Activated T-helper 1 cell treated with anti-CD3 and anti-CD28 coated beads, Interleukin-2, amount 50 U/mL, for 16 hours (primary cell): ENCODE measurements at places on chromosomes 7 and 10.

DNA sequence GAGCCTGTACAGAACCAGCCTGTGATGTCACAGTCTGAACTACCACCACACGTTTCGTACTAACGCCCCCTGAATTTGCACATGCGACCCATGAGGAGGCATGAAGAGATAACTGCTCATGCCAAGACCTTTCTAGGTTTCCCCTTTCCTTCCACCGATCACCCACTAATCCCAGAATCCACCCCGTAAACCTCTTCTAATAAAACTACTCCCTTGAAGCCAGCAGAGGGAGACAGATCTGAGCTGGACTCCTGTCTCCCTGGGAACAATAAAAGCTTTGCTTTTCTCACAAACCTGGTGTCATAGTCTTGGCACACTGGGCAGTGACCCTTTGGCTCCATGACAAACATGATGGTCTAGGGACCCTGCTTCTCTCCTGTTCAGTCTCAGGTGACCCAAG, 144.5 kb downstream of the FRMD4A start:
- no peak for DNase-seq

GRCh38 chr10:12196531-12197211, 683 bp downstream of the CDC123 start:
- no peak for DNase-seq

DNA sequence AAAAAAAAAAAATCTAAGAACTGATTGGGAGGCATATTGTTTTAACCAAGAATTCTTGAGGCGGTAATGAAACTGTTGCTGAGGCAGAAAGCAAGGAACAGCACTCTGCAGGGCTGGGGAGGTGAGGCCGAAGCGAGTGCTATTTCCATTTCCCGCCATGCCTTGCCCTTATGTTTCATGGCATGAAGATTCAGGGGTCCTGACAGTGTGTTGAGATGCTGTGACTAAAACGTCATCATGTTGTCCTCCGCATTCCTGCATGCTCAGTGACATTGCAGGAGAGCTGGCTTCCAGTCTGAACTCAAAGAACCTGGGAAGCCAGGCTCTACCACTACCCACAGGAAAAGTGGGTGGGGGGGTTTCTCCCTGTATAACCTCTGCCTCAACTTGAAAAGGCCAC, 85.2 kb downstream of the EBF3 start:
- no peak for DNase-seq

- no peak for DNase-seq
Observed at GRCh38 chr10:11225935-11226334, 208.3 kb downstream of the CELF2 start.

- DNase-seq: no peak
Observed at GRCh38 chr10:126375926-126376554, 12.2 kb downstream of the ADAM12 start.

- DNase-seq: no peak
Observed at GRCh38 chr7:115812794-115813193, 217.8 kb downstream of the TFEC start.

DNA sequence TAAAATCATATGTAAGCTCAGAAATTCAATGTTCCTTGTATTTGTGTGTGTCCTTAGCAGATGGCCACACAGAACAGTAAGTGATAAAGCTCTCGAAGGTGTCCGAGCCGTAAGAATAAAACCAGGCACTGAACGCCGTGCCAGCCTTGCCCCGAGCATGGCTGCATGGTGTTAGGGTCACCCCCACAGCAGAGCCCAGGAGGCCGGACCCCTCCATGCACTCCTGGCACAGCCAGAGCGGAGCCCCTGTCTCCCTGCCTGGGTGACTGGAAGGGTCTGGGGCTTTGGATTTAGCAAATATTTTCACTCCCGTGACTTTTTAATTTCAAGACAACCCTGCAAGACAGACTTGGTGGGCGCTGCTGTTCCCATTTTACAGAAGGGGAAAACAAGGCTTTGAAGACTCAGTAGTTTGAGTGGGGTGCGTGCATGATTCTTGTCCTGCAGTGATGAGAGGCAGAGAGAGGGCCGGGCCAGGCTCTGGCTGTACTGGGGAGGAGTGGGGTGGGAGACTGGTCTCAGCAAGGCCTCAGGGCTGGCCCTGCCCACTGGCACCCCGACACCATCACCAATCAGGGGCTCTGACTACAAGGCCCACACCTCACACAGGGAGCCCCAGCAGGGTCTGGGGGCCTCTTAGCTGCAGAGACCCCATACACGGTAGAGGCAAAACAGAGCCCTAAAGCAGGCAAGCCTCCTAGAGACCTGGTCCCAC, 39.4 kb downstream of the VIPR2 start:
- DNase-seq: no peak

DNA sequence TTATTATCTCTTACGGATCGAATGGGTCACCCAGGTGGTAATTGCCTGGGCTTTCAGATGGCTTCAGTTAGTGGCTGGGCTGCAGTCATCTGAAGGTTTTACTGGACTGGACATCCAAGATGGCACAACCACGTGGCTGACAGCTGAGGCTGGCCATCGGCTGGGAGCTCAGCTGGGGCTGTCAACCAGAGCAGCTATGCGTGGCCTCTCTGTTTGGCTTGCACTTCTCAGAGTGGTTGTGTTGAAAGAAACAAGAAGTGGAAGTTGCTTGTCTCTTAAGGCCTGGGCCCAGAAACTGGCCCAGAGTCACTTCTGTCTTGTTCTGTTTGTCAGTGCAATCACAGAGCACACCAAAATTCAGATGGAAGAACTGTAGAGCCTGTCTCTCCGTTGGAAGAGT, 5.7 kb upstream of the GDI2 start:
- DNase-seq: no peak

- no peak for DNase-seq
Observed at GRCh38 chr7:120966961-120967360, 16.4 kb downstream of the ING3 start.

GRCh38 chr10:63129888-63130287, 3.2 kb upstream of the NRBF2 start:
- no peak for DNase-seq

DNA sequence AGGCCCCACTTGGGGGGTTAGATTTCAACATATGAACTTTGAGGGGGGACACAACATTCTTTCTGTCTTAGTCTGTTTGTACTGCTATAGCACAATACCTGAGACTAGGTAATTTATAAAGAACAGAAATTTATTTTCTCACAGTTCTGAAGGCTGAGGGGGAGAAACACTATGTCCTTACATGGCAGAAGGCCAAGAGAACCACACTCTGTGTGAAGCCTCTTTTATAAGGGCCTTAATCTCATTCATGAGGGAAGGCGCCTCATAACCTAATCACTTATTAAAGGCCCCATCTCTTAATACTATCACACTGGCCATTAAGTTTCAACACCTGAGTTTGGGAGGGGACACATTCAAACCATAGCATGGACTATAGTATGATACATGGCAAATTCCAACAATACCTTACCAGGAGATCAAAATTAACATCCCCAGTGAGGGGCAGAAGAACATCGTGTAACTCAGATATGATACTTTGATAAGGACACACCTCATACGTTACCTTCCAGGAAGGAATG, 9.3 kb upstream of the PDLIM1 start:
- no peak for DNase-seq

GRCh38 chr10:7408291-7409044, 2.4 kb downstream of the SFMBT2 start:
- no peak for DNase-seq

DNA sequence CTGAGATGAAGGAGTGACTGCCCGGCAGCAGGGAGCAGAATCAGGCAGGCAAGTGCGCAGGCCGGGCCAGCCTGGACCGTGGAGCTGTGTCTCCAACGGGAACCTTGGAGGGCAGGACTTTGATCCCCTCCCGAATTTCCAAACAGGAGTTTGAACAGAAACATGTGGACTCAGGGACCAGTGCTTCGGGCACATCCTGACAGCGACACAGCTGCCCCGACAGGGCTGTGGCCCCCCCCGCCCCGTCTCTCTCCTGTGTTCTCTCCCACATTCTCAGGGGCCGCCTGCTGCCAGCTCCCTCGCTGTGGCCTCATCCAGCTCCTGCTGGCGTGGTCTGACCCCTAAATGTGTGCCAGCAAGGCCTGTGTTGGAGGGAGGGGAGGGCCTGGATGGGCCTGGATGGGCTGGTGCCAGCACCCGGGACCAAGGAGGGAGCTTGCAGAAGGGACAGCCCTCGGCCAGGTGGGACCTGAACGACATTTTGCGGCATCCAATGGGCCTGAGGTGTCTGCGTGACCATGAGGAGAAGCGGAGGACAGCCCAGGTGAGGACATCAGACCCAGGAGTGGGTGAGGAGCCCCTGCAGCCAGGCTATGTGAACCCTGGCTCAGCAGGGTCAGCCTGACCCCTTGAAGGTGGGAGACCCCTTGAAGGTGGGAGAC, 222.9 kb downstream of the DNAJB6 start:
- DNase-seq: no peak

- no peak for DNase-seq
Observed at GRCh38 chr10:69278446-69278963, at the start of gene HK1. Gene HK1 (plus strand): TSS chr10:69278496.

DNA sequence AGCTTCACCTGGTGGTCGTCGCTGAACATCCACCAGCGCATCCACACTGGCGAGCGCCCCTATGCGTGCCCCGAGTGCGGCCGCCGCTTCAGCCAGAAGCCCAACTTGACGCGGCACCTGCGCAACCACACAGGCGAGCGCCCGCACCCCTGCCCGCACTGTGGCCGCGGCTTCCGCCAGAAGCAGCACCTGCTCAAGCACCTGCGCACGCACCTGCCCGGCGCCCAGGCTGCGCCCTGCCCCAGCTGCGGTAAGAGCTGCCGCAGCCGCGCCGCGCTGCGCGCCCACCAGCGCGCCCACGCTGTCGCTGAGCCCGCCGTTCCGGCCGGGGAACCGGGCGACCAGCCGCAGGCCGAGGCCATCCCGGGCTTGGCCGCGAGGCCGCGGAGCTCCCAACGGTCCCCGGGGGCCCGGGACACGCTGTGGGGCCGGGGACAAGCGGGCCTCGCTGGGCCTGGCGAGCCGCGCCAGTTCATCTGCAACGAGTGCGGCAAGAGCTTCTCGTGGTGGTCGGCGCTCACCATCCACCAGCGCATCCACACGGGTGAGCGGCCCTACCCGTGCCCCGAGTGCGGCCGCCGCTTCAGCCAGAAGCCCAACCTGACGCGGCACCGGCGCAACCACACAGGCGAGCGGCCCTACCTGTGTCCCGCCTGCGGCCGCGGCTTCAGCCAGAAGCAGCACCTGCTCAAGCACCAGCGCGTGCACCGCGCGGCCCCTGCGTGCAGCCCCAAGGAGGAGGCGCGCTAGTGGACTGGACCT, 18.4 kb downstream of the ZNF775 start:
- no peak for DNase-seq

DNA sequence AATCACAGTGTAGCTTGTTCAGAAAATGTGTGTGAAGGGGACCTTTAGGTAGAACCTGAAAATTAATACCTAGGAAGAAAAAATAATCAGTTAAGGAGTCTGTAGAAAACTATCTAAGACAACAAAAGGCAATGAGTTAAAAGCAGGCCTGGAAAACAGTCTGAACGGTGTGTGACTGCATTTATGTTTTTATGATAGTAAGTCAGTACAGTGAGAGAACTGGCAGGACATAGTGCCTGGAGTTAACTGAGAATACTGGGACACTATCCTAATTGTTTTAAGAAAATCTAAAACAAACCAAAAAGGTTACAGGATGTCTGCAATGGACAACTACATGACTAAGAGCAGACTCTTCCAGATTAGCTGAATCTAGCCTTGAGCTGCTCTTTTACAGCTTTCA, 17.9 kb downstream of the CRPPA start:
- DNase-seq: no peak

DNA sequence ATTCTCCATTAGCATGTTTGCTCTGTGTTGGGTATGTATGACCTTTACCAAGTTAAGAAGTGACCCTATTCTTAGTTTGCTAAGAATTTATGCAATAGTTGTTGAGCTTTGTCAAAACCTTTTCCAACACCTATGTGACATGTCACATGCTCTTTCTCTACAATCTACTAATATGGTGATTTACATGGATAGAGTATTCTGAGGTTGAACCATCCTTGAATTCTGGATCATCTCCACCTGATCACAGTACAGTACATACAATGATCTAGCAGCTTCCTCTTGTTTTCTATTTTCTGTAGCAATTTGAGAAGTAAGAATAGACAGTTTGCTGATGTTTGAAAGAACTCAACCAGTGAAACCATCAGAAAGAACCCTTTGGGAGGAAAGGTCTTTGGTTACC, 101.2 kb upstream of the PDGFA start:
- no peak for DNase-seq

DNA sequence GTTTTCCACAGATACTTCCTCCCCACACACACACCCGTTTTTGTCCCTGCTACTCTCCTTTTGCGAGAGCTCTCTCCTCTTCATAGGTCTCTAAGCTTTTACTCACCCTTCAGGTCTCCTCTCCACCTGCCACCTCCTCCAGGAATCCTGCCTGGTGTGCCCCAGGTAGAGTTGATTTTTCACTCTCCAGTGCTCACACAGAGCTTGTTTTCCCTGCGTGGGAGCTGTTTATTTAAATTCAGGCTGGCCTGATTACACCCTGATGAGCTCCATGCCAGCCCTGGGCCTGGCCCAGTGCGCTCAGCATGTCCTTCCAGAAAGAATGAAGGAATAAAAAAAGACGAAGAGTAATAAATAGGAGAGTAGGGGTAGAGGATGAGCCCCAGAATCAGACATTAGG, 7.5 kb upstream of the CLDN4 start:
- no peak for DNase-seq

DNA sequence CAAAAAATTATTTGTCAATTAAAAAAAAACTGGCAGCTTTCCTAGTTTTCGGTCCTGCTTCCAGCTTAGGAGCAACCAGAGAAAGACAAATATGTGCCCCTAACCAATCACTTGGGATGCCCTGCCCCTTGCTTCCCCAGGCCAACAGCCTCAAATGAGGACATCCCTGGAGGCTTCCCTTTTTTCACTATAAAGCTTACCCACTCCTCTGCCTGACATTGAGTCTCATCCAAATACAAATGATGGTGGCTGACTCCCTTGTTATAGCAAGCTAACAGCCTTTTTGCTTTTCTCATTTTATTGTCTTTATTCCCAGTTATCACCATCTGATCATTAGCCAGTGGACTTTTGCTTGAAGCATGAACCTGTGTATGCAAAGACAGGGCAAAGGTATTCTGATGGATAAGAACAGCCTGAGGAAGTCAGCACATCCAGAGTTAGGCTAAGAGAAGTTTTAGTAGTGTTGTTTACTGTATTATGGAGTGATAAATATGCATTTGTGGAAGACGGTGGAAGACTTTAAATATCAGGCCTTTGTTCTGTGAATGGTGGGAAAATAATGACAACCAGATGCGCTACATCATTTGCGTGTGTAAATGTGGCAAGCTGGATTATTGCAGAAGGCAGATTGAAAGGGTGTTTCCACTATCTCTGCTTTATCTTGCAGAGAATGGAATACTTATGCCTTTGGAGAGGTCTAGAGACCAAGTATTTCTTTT, 1.7 kb upstream of the CCM2 start:
- DNase-seq: no peak

- DNase-seq: no peak
Observed at GRCh38 chr10:34514290-34514689, 300.8 kb downstream of the PARD3 start.
